ENCODE measurements at places on chromosomes 3 and 15. TPM values are rescaled to one million over a fixed set of nuclear protein-coding genes. Genes with fewer than 3 reads are reported as not detected.

PGBD4 gene
- 3.7 TPM for total RNA-seq

FGF7 gene
- 0.20 TPM for total RNA-seq

CX3CR1 gene
- 23.8 TPM for total RNA-seq

RTP3 gene
- total RNA-seq = not detected

TSEN2 gene
- total RNA-seq = 11.7 TPM

PCOLCE2 gene
- not detected for total RNA-seq

DPPA2 gene
- total RNA-seq = not detected

TMEM207 gene
- not detected for total RNA-seq

EPHB1 gene
- total RNA-seq = 0.32 TPM

Measured in T-cell (primary cell).